ENCODE measurements at places on chromosomes 1 and 21.

DNA sequence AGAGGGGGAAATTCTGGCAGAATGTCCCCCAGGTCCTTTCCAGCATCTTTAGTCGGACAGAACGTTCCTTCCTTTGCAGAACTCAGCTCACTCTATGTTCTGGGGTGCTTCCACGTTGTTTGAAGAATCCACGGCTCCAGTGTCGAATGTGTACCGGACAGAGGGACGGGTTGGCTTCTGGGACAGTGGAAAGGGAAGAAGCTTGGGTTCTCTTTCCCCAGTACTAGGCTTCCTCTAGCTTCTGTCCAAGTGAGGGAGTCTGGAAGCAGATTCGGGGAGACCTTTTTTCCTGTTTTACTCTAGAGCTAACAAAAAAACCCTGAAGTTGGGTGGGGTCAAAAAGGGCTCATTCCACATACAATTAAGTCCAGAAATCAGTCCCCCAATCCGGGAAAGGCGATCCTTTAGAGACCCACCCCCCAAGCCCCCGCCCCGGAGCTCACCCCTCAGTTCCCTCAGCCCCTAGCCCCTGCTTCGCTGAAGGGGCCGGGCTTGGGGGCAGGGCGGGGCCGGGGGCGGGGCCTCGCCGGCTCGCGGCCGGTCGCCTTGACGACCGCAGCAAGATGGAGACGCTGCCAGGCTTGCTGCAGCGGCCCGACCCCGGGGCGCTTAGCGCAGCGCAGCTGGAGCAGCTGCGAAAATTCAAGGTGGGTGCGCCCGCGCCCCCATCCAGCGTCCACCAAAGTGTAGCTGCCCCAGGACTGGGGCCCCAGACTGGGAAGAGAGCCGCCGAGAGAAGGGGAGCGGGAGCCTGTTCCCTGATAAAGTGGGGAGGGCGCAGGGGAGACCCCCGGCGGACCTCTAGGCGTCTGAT, at the start of gene RIIAD1:
RIIAD1 (plus strand) TSS at position 549 of the 814 bp plus-strand sequence; CDS start at position 564, 15 bp downstream.
- DNase-seq: no peak

DNA sequence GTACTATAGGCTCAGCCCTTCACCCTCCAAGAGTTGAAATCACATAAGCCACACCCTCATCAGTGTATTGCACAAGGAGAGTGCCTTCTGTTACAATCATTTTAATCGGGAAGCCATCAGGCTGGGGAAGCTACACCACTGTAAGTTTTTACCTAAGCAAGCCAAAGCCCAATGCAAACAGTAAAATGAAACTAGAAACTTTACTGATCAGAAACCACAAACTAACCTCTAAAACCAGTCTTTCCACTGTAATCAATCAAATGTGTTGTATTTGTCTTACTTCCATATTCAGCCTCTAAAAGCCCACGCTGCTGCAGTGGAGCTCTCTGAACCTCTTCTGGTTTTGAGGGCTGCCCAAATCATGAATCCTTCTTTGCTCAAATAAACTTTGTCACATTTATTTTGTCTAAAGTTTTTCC, 26.2 kb downstream of the CAPN8 start:
- DNase-seq: no peak

DNA sequence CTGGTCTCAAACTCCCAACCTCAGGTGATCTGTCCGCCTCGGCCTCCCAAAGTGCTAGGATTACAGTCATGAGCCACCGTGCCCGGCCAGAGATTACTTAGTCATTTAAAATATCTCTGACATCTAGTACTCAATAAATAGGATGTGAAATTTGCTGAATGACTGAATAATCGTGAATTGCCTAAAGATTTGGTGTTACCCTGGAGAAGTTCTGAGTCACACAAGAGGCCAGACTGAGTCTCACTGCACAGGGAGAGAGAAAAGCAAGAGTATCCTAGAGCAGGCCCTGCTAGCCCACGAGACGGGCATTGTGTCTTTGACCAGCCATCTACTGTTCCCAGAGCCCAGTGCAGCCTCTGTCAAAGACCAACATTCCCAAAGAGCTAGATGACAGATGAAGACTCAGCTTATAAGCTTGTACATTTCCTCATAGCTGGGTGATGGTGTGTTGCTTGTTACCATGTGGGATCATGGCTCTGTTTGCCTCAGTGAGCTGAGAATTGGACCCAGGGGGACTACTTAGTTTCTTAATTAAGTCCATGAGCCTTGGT, 5.6 kb upstream of the EIF4G3 start:
- no peak for DNase-seq

GRCh38 chr1:41846625-41847405, 71.9 kb downstream of the HIVEP3 start:
- no peak for DNase-seq

DNA sequence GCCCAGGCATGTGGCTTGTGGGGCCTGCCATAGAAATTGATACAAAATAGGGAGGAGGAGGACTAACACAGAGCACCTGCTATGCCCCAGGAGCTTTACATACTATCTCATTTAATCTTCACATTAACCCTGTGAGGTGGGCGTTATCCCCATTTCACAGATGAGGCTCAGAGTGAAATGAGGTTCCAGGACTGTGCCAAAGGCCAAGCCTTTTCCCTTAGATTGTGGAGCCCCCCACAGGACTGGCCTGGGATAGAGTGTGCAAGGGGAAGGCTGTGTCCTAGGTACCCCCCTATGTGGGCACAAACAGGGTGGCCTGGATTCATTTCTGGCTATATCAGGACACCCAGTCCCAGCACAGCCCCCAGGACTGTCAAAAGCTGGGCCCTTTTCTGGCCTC, 2.2 kb upstream of the DDOST start:
- no peak for DNase-seq

DNA sequence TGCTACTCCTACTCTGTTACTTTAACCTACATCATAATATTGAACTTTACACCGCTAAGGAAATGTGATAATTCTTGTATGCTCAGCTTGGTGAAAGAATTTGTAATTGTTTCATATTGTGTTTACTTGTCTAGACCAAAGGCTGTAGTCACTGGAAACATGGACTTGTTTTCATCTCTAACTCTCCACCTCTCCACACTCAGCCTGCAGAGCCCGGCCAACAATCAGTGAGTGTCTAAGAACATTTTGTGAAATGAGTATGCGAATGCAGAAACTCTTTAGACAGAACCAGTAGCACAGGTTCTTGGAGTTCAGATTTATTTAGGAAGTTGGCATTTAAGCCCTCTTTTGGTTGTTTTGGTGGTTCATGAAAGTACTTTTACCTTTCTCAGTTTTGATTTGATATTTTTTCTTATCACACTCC, 3.2 kb upstream of the RWDD3 start:
- no peak for DNase-seq

- DNase-seq: no peak
These were observed 7.6 kb upstream of the ARHGEF10L start for GRCh38 chr1:17531682-17532487.

DNA sequence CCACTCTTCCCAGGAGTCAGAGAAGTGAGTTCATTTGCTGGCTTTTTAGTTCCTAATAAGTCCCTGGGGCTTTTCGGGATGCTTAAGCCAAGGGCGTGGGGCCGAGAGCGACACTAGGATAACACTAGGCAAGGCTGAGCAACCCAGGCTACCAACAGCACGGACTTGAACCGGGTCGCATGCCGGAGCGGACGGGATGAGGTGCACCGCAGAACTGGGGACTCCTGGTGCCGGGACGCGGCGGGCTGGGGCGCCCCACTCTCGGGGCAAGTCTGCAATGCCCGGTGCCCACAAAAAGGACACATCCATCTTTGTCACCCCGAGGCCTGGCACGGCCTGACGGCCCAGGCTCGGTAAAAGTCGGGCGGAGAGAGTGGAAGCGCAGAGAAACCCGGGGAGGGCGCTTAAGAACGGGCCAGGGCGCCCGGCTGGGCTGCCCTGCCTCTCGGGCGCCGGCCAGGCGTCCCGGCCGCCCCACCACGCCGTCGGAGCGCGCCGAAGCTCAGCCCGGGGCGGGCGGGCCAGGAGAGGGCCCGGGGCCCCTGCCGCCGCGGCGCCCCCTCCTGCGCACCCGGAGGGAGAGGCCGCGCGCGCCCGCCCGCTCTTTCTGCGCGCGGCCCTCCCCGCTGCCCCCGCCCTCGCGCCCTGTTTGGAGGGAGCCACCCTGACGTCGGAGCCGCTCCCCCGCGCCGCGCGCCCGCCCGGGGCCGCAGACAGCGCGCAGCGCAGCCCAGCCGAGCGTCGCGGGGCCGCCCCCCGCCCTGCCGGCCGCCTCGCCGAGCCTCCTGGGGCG, at the start of gene NBL1:
NBL1 (plus strand) TSS at position 710 of the 793 bp plus-strand sequence. CDS start 10,720 bp downstream, outside the sequence.
- DNase-seq: peak; percentile 62

- no peak for DNase-seq
These were observed 8.8 kb downstream of the SYF2 start for GRCh38 chr1:25223471-25223870.

DNA sequence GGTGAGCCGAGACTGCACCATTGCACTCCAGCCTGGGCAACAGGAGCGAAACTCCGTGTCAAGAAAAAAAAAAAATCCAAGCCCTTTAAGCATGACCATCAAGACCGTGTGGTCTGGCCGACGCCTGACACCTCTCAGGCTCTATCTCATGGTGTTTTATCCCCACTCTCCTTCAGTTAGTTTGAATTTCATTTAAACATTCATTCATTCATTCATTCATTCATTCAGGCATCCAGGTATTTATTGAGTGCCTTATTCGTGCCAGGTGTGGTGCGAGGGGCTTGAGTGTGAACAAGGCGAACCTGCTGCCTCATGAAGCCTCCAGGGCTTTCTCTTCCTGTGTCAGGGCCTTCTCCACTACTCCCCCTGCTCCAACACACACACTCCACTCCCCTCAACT, 22.6 kb upstream of the OPRD1 start:
- DNase-seq: no peak

DNA sequence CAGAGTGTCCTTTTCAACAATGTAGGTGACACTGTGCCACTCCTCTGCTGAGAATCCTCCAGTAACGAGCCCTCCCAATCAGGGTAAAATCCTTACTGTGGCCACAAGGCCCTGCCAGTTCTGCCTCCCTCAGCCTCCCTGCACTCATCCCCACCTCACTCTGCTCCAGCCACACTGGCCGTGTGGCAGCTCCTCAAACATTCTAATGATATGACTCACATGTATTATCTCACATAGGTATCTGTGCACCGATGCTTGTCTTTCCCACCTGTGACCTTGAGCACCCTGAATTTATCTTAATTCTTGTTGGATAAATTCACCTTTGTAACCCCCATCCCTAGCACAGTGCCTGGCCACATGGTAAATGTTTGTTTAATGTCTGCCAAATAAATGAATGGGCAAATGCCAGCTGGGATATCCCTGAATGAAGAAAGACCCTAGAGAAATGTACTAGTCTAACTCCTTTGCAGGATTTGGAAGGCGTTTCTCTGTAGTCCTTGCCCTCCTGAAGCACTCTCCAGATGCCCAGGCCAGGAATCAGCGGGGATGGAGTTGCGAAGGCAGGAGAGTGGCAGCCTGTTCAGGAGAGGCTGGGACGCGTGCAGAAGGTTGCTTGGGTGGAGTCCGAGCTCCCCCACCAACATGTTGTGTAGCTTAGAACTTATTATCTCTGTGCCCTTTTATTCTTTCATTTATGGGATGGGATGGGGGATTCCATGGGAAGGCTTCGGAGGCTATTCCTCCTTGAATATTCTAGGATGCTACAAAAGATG, 106.0 kb downstream of the TMEM53 start:
- DNase-seq: no peak

GRCh38 chr1:114269539-114269938, 115.9 kb upstream of the SYT6 start:
- DNase-seq: no peak

DNA sequence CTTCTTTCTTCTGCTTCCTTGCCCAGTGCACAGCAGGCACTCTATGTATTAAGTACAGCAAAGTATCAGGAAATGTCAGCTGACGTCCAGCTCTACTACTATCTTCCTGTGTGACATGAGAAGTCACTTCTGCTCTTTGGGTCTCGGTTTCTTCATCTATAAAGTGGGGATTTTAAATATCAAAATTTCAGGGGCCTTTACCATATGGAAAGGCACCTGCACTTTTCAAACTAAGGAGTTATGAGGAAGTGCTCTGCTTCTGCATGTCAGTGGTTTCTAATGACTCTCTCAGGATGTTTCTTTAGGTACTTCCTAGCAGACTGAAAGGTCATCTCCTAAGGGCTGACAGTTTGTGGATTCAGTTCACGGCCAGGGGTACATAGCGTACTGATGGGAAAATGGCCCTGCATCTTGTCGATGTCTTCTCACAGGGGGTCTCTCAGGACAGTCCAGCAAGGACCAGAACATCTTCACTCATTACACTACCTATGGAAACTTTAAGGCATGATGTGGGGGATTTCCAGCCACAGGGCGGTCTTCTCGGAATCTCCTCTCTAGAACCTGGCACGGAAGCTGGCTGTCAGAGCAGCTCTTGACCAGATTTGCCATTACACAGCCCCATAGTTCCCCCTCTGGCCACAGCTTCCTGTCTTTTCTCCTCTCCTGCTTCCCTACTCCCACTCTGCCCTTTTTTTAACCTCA, 42.0 kb upstream of the MTF1 start:
- no peak for DNase-seq

- no peak for DNase-seq
These were observed 1.5 kb downstream of the STUM start for GRCh38 chr1:226549937-226550671.

DNA sequence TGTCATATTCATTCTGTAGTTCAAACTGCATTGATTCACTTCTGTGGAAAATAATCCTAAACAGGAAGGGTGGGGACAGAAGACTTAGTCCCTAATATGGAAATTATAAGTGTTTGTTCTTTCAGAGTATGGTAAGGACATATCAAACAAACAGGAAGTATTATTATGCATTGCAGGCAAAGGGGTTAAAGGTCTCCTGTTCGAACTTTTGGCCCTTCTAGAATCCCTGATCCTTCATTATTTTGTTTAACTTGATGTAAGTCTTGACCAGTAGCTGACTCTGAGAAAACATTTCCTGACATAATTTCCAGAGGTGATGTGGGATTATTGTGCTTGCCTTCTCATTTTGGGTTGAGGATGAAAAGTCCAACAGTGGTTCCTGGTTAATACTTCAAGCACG, 215.4 kb upstream of the ADGRL2 start:
- DNase-seq: no peak

GRCh38 chr1:197725044-197725443, 50.2 kb downstream of the DENND1B start:
- no peak for DNase-seq

- no peak for DNase-seq
These were observed 17.1 kb downstream of the SCAF4 start for GRCh38 chr21:31714741-31715365.

DNA sequence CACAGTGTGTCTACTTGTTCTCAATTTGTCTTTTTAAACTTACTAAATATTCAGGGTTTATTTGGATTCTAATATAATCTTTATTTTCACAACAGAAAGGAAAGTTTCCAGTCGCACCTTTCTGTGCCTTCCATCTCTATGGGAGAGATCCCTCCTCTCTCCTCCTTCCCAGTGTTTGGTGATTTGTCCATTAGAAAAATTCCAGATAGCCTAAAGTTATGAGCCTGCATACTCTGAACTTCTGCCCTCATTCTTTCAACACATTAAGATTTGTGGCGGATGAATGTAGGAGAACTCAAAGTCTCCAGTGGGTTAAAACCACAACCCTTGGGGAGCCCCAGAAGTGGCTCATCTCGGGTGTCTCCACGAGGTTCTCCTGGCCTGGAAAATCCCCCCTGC, 3.6 kb downstream of the NHLH2 start:
- no peak for DNase-seq

- no peak for DNase-seq
These were observed 411.3 kb downstream of the PTPRU start for GRCh38 chr1:29647581-29647980.
